GM12892 (cell line): ENCODE measurements at places on chromosomes 7 and 10.

DNA sequence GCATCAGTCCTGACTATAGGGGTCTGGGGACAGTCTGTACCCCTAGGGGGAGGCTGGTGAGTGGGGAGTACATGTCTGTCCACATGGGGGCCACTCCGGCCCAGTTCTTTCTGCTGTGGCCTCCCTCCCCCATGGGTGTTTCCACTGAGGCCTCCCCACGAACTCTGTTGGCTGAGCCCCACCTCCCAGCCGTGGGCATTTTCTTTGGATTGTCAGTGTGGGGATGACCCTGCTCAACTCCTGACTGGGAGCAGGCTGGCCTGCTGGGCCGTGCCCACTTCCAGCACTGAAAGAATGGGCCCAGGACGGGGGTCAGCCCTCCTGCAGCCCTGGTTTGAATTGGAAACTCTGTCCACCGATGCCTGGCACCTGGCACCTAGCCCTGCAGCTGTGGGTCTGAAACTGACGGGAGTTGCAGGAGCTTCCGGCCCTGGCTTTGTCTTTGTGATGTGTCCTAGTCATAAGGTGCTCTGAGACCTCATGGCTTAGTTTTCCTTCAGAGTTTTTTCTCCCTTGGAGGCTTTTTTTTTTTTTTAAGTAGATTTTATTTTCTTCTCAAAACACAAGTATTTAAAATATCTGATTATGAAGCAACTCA, 46.5 kb downstream of the LHPP start:
- DNase-seq = no peak

GRCh38 chr7:146423446-146423845, 306.8 kb downstream of the CNTNAP2 start:
- no peak for DNase-seq

DNA sequence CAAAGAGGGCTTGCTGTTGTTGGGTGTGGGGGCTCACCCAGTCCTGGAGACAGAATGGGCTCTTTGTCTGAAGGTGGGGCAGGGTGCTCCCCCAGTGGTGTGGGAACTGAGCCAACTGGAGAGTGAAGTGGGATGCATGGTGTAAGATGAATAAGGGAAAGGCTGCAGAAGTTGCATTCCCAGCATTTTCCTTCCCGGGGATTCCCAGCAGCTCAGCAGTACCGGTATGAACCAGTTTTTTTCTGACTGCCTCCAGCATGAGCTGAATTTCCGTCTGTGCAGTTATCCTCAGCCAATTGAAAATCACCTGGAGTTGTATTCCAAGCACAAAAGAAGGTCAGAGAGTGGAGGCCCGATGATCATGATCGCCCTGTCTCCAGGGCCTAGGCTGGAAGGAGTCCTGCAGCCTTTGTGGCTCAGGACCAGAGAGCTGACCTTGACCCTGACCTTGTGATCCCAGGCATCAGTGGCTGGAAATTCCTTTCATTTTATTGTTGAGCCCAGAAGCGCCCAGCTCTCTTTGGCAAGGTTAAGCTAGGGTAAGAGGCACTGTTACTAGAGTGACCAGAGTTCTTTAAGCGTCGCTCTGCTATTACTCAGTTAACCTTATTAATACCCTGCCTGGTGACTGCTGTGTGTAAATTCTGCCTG, 33.4 kb downstream of the OGDH start:
- DNase-seq = no peak

GRCh38 chr7:105815576-105815975, 60.8 kb downstream of the ATXN7L1 start:
- DNase-seq = no peak

- no peak for DNase-seq
These were observed 199.8 kb downstream of the ZNF365 start for GRCh38 chr10:62573929-62574328.

DNA sequence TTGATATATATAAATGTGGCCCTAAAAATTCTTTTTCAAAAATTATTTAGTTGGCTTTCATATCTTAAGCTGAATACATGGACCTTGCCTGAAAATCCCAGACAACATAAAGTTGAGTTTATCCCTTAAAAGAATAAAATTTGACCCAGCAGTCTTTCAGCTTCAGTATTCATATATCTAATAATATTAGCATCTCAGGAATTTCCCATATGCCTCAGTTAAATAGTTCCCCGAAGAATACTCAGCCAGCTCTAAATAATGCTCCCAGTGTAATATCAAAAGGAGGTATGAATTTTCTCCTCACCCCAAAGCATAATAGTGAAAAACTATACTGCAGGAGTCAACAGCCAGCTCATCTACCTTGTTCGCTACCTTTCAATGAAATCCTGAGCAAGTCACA, 145.9 kb downstream of the CTNNA3 start:
- no peak for DNase-seq
